ENCODE measurements at places on chromosomes 11 and 22.

GRCh38 chr11:119625206-119625978, 103.6 kb downstream of the NECTIN1 start:
- no peak for DNase-seq

GRCh38 chr11:12051287-12051662, 42.8 kb upstream of the DKK3 start:
- DNase-seq: no peak

DNA sequence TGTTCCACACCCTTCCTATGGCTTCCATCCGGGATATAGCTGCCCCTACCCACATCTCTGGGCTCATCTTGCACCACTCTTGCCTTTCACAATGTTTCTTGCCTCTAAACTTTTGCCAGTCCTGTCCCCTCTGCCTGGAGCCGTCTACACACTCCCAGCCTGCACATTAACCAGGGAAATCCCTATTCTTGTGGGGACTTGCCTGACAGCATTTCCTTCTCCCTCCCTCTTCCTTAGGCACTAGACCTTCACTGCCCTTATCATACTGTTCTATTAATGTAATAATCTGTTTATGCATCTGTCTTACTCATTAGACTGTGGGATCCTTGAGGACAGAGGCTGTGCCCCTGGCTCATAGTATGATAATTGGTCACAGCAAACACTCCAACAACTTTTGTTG, 5.8 kb upstream of the TTC12 start:
- no peak for DNase-seq

- no peak for DNase-seq
These were observed 125.9 kb upstream of the SYT13 start for GRCh38 chr11:45412051-45412471.

DNA sequence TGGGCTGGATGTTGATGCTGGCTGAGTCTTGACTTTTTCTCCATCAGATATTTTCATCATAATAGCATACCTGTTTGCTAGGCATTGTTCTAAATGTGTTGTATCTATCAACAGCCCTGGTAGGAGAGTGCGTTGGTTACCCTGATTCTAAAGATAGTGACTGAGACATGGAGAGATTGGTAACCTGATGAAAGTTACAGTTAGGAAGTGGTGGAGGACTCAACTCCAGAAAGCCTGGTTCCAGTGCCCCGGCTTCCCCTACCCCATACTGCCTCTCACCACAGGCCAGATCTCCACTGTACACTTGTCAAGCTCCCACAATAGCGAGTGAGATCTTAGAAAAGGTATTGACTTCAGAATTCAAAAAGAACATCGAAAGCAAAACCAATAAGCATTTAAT, 22.8 kb upstream of the RELT start:
- DNase-seq: no peak

DNA sequence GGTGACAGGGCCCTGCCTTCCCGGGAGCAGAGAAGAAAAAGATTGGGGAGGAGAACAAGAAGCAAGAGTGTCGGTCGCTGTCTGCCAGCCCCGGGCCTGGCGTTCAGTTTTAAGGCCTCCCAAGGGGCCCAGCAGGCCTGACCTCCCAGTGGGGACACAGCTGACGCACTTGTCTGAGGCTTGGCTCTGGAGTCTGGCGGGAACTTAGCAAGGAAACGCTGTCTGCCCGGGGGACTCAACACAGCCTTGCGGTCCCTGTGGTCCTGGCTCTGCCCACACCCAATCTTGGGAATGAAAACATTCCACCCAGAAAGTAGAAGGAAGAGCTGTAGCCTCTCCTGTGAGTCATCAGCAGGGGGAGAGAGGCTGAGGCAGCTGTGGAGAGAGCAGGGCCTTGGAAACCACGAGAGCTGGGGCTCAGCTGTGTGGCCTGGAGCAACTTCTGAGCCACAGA, 54.4 kb downstream of the TRAF6 start:
- no peak for DNase-seq

GRCh38 chr11:134763030-134763388, 351.0 kb upstream of the B3GAT1 start:
- no peak for DNase-seq

- no peak for DNase-seq
These were observed 107.4 kb downstream of the SERGEF start for GRCh38 chr11:17905477-17905876.

DNA sequence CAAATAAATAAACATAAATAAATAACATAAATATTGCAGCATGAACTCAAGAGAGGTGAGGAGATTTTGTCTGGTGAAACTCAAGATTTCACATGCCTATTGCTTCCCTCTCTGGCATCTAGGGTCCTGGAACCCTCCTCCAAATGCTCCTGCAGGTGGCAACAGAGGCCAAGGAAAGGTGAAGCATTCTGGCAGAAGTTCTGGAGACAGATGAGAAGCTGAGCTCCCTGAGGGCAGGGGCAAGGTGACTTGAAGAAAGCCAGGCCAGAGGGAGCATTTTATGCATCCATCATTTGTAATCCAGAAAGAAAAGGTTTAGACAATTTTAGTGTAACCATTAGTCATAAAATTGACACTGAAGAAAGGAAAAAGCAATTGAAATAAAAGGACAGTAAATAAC, 64.9 kb downstream of the ENDOD1 start:
- DNase-seq: peak; percentile 45

GRCh38 chr11:76723548-76723947, 53.0 kb upstream of the LRRC32 start:
- DNase-seq: no peak

DNA sequence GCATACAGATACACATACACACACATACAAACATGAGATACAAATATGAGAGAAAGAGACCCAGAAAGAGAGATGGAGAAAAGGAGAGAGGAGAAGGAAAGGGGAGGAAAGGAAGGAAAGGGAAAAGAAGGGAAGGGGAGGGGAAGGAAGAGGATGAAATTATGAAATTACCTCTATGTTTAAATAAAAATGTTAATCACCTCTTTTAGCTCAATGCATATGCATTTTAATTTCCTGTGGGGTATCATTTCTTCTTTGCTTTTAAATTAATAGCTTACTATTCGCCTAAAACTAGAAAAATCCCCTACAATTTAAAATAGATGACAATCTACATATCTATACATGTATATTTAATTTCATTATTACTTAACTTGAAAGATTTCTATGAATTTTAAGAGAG, 958.0 kb upstream of the CNTN5 start:
- no peak for DNase-seq

DNA sequence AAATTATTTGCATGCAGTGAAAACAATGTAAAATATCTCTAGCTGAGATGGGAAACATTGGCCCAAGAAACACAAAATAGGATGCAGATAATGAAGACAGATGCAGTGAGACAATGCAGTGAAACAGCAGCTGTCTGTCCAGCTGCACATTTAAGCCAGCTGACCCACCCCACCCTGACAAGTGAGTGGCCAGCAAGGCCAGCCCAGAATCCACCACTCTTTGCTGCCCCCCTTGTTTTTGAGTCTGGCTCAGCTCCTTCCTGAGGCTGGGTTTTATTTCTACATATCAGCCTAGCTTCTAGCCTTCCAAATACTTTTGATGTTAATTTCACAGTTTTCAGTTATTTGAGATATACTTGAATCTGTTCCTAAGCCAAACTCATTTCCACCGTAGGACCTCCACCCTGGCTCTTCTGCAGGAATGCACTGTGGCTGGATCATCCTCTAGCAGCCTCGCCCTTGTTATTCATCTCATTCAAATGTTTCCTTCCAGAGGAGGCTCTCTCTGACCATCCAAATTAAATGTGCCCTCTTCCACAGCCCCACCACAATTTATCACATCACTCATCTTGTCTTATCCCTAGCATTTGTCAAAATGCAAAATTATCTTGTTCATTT, 154.1 kb upstream of the POU2AF2 start:
- no peak for DNase-seq

DNA sequence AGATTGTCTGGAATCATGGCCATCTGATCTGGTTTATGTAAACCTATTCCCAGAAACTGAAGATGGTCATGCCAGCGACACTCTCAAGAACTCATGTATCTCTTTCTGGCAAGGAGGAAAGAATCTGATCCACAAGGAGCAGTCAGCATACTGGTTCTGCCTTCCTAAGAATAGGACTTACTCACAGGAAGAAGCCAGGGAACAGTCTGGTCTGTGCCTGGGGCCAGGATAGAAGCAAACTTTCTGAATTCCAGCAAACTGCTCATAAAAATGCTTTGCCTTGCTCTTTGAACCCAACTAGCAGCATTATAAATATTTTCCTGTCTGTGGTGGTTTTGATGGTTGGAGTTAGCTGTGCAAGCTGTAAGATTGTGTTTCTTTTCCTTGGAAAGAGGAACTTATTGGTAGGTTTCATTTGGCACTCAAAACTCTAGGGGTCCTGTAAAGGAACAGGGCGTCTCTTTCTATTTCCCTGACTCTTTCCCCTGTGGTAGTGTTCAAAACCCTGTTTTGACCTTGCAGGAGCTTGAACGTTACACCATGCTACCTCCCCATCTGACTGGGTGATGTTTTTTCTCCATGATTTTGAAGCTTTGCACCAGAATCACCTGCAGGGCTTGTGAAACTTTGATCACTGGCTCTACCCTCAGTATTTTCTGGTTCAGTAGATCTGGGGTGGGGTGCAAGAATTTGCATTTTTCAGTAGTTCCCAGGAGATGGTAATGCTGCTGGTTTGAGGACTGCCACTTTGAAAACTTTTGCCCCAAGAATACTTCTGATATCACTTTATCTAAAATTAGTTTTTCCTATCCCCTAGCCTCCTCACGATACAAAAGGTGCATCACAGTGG, 627.8 kb upstream of the ANO5 start:
- no peak for DNase-seq

Data from stimulated activated CD4-positive, alpha-beta T cell treated with anti-CD3 and anti-CD28 coated beads, Interleukin-2, amount 100 ng/mL, for 4 hours (primary cell).